Peyer's patch (tissue), 4 donors: ENCODE measurements at places on chromosomes 12 and 14.
A peak's percentile ranks its signal among the peaks of the same experiment; 100 is the strongest.

DNA sequence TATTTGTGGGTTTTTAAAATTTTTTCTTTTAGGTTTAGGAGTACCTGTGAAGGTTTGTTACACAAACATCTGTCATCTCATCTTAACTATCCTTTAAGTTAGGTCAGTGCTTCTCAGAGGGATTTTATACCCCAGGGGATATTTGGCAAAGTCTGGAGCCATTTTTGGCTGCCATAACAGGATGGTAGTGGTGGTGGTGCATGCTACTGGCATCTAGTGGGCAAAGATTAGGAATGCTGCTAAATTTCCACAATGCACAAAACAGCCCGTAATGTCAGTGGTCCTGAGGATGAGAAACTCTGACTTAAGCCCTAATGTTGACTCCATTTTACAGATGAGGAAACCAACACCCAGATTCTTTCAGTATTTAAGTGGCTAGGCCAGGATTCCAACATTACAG is 85.2 kb upstream of the MYF6 start:
- DNase-seq = no peak

GRCh38 chr12:39401459-39401858 is 41.5 kb downstream of the KIF21A start:
- DNase-seq = no peak

DNA sequence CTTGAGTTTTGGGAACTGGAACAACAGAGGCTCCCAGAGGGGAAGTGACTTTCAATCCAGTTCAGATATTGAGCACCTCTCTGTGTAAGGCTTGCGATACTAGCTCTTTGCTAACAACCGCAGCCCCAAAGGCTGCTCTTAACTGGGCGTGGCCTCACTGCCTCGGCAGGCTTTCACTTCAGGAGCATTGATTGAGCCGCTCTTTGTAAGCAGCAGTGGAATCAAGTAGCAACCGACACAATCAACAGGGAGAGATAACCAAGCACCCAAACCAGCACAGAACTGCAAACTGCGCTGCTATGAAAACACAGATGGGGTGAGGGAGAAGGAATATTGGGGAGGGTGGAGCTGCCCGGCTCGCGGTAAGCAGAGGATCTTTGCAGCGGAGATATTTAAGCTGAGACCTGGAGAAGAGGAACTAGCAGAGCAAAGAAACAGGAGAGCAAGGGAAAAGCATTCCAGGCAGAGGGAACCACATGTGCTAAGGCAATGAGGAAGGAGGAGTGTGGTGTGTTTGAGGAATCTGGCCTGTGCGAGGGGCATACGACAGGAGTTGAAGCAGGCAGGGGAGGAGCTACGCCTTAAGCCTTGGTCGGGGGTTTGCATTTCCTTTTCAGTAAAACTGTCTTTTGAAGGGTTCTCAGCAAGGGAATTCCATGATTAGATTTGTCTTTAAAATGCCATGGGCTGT is 17.3 kb upstream of the YY1 start:
- DNase-seq = peak; percentile 67

DNA sequence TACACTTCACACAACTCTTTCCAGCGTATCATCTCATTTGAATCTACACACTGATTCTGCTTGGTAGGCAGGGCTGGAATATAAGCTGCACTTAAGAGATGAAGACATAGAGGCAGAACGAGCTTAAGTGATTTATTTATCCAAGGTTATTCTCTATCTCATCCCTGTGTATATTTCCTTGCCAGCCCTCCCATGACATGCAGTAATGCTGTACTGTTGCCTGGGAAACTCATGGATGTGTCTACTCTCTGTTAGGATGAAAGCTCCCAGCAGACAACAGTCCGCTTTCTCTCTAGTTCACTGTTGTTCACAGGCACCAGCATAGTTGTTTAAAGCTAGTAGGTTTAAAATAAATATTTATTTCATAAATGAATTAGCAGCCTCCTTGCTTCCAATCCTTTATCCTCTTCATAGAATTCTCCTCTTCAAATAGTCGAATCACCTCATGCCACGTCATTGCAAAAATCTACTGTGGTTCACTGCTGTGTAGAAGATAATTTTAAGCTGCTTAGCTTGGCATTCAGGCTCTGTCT is 25.4 kb downstream of the FGF6 start:
- no peak for DNase-seq

DNA sequence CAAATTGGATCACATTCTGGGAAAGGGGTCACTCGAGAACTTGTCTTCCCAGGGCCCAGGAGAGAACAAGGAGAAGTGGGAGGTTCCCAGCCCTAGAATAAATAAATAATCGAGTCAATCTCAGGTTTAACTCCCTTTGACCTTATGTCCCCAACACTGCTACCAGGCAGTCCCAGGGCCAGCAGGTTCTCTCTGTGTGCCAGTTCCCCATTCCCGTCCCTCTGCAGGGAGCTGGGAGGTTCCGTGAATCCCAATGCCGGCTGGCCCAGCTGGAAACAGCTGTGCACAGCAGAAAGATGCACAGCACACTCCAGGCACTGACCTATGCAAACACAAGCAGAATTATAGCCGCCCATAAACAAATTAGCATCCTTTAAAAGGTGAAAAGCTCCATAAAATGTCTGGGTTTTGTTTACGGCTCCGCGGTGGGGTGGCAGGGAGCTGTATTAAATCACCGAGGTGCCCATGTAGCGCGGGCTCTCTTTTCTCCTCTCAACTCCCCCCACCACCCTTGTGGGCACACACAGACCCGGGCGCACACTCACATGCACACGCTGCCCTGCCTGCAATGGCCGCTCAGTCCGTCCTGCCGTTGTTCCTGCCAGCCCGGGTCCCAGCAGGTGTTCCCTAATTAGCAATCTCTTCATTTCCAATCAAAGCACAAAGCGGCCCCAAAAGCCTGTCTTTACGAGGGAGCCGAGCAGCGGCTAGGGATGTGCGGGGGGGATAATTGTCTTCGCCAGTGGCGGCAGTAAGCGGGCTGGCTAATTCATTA is 46.6 kb upstream of the ESRRB start:
- DNase-seq = no peak

DNA sequence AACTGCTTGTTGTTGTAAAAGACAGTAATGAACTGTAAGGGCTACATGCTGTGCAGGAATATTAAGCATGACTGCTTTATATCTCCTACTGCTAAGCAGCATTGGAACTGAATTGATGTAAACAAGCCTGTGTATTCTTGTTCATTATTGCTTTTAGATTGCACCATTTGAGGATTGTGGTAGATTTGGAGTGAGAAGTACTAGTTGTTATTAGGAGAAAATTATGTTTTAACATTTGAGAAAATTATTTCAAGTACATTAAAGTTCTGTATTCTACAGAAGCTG is 212.7 kb downstream of the ERC1 start:
- DNase-seq = no peak

- DNase-seq = no peak
Observed at GRCh38 chr12:116861320-116861719, 19.9 kb downstream of the HRK start.

DNA sequence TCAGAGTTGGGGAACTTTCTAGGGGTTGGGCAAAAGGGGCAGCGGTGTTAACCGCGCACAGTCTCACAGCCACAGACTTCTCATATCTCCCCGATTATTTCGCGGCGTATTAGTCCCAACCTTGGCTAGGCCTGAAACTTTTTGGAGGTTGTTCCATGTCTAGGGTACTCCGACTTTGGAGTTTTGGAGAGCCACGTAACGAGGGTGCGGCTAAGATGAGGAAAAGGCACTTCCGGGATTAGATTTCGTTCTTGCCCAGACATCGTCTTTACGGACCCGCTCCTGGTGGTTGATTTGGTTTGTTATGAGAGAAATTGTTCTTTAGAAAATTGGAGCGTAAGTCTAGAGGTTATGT is 513 bp downstream of the CCNK start:
- DNase-seq = no peak

DNA sequence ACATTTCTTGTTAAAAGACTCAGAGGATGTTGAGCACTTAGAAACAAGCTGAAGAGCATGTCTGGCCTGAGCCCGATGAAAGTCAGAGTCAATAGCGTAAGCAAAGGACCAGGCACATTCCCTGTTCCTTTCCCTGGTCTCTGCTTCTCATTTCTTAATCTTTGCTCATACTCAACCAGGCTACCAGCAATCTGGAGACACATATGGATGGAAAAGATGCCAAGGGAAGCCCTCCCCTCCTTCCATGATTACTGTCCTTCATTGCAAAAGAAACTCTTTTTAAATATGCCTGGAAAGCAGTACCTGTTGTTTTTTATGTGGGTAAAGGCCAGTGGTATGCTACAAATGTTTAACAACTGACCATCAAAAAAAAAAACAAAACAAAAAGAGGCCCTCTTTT is 44.2 kb upstream of the PLEKHG7 start:
- no peak for DNase-seq

- no peak for DNase-seq
Observed at GRCh38 chr12:113261847-113262470, 40.7 kb downstream of the TPCN1 start.

DNA sequence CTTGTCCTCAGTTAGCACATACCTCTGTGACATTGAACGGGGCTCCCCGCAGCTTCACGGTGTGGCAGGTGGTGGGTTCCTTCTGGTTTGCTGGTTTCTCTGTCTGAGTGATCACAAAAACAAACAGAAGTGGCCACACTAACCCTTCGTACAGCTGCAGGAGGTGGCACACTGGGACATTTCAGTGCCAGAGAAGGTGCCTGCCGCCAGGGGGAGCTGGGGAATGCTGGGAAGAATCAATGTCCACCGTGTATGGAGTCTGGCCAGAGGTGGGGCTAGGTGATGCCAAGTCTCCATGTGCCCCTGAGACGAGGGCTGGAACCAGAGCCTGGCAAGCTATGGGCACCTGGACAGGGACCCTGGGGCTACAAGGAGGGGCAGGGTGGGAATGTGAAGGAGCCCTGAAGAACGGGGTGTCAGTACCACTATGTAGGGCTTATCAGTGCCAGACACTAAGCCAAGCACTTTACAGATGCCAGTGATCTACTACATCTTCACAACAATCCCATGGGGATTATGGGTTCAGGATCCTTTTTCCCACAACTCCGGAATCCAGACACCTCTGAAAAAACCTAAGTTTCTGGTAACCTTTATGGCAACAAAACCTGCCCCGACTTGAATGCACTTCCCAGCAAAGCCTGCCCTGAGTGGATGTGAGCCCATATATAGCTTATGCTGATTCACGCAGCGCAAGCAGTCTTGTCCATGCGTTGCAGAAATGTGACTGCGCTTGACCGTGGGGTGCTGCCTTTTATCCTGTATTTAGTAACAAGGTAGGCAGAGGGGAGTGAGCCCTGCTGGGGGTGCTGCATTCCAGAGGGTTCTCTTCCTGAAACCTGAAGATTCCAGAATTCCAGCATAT is 10.8 kb downstream of the RBM19 start:
- DNase-seq = no peak

GRCh38 chr12:89353188-89353822 is 1.0 kb upstream of the DUSP6 start:
- DNase-seq = peak; percentile 52

GRCh38 chr12:109621211-109621694 is 47.7 kb downstream of the MVK start:
- no peak for DNase-seq

DNA sequence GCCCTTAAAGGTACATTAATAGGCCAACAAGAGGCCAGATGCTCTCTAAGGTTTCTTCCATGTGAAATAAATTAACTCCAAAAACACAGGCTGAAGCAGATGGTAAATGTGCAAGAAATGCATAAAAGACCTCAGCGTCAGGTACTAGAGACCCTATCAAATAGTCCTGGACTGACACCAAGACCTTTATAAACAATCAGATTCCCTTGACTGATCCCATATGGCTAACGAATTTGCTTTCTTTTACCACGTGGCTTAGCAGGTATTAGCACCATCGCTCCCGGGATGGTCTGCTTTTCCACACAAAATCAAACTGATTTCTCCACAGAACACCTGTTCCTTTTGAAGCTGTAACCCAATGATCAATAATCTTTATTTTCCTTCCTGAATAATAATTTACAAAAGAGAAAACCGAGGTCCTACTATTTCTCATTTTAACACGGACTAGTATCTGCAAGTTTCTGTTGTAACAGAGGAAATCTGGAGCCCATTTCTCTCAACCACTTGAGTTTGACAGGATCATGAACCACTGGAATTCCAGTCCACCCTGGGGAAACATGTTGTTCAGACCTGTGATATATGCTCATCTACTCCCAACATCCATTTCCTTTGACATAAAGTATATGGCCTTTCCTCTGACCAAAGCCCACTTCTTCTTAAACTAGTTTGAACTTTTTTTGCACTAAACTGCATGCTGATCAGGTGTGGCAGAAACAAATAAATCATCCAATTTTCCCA is 48.2 kb upstream of the DAAM1 start:
- no peak for DNase-seq
